ENCODE measurements at places on chromosomes 3 and 15. TPM values are rescaled to one million over a fixed set of nuclear protein-coding genes. Genes with fewer than 3 reads are reported as not detected.

DNA sequence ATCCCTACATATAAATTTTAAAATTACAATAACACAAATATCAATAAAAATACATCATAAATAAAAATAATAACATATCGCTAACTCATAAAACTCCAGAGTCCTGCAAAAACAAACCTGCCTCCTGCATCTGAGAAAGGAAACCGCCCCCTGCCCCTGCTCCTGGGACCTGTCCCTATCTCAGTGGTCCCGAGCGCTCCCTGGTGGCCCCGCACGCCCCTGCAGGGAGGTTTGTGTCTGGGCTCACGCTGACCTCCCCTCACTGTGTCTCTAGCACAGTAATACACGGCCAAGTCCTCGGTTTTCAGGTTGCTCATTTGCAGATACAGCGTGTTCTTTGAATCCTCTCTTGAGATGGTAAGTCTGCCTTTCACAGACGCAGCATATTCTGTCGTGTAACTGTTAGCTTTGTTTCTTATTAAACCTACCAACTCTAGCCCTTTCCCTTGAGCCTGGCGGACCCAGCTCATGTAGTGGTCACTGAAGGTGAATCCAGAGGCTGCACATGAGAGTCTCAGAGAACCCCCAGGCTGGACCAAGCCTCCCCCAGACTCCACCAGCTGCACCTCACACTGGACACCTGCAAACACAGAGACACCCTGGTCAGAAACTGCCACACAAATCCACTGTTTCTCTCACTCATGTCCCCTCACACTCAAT is 554.1 kb downstream of the GOLGA6L6 start:
- no peak for DNase-seq

Gene SLC24A5
- not detected for total RNA-seq

DNA sequence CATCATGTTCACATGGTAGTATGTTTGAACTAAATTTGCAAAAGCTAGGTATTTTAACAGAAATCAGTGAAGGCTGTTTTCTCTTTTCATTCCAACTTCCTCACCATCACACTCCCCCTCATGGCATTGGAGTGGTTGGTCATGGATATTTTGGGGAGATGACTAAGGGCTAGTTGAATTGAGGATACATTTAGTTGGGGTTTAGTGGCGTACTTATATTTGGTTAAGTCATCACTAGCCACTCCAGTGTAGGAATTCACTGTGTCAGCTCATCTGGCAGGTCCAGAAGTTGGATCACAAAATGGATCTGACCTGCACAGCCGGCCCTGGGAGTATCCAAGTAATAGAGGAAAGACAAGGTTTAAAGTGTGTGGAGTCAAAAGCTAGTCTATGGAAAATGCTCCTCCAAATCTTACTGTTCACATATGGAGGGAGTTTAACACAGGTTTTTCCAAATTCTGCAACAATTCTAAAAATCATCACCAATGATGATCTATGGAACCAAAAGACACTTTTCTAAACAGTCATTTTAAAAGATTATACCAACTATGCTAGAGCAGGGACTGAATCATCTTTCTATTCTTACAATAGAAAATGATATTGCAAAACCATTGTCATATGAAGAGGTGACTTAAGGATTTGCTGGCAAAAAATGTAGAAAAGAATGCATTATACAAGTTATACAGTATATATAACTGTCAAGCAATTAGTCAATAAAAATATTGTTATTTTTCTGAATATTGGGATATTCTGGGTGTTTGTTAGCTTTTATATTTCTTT is 247.8 kb upstream of the PEX5L start:
- DNase-seq, result no peak

- DNase-seq, result no peak
These were observed 8.7 kb downstream of the CTDSPL2 start for GRCh38 chr15:44435893-44436667.

GRCh38 chr3:140143367-140144069 is 208.5 kb downstream of the CLSTN2 start:
- DNase-seq, result no peak

GRCh38 chr15:82196353-82196752 is 66.2 kb downstream of the EFL1 start:
- no peak for DNase-seq

DNA sequence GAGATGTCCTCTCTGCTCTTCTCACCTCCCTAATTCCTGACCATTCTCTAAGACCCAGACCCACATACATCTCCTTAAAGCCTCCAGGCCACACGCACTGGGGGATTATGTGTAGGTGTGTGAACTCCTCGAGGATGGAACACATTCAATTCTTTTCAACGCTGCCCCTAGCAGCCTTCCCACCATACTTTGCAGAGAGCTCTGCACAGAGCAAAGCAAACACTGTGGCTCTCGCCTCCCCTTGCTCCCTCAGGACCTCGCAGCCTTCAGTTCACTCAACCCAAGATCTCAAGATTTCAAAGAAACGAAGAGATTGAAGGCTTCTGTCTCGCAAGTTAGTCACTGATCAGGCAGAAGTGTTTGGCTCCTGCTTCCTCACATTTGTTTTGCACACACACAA is 6.0 kb downstream of the ACTC1 start:
- DNase-seq, result no peak

- no peak for DNase-seq
These were observed 85.6 kb upstream of the PDZRN3 start for GRCh38 chr3:73710340-73710739.

DNA sequence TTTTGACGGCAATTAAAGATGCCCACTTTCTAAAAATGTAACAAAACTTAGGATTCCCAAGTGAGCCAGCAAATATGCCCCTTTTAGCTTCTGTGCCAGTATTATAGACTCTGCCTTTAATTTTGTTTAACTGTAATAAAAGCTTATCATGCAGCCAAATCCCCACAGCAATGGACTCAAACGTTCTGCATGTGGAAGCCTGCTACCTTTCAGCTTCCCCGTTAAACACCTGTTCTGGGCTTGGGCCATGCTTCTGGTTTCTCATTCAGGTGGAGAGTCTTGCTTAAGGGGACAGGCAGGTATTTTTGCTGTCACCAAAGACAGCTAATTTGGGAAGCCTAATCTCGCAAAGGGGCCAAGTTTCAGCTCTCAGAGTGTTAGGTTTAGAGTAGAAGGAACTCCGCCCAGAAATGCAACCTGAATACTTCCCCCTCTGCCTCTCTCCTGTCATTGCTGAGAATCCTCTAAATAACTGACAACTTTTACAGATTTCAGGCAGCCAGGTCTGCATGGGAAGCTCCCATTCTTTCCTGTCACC is 399.4 kb upstream of the ATP11B start:
- DNase-seq, result no peak

Gene CPLX3
- not detected for total RNA-seq

DNA sequence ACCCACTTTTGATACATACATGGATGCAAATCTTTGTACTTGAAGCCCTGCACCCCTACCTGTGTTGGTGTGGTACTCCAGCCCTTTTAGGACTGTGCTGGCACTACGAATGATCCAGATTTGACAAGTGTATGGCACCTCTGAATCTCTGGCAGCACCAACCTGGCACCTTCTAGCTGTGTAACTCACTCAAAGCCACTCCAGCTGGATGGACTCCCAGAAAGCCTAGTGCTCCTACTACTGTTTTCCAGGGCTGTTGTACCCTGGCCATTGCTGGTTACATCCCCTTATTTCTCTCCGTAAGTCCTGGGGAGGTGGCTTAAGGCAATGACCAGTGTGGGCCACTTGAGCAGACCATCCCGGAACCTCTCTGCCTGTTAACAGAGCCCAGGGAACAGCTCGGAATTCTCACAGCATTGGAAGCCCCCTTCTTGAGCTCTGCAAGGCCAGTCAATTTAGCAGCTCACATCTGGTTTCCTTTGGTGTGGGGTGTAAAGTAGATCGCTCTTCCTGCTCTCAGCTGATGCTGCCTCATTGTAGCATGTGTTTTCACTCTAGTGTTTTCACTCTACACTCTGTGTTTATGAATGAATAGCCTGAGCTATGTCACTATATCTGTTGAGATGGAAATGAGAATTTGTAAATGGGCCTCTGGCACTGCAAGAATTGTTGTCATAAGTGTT is 12.2 kb downstream of the CALML4 start:
- DNase-seq, result peak; percentile 83

DNA sequence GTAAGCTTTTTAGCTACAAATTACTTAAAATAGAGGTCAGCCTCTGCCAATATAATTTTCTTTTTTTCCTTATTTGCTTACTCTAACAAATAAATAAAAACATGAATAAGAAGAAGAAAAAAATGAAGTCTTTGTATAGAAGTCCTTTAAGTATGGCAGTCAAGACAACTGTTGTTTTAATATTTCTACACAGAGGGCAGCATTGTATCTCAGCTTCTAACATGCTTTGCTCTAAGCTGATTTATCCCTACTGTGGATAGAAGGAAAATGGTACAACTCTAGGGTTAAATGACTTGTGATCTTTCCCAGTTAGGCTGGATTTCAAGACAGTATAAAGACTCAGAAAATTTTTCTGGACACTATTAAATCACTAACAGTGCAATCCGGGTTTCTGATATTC is 104.3 kb upstream of the MEIS2 start:
- no peak for DNase-seq

DNA sequence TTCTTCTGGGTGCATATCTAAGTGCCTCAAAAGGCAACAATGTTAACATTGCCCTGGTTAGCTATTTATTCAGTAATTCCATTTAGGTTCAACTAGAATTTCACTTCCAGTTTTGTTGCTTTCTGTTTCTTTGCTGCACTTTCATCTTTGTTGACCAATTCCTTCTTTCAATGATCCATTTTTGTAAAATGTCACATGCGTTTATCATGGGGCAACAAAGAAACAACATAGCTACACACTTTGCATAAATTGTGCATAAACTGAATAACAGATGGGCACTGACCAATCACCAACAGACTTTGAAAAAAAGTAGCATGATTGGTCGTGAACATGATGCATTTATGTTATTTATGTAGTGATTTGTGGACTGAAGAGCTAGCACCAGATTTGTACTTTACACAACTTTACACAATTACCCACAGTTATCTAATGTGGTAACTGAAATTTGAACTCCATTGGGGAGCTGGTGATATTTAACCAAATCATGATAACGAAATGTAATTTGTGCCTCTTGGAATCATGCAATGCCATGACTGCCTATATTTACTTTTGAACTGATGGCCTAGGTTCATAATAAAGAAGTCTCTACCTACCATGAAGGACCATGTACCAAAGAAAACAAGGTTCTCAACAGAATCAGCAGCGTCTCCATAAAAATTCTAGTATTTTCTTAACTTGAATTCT is 7.1 kb upstream of the CPOX start:
- no peak for DNase-seq

DNA sequence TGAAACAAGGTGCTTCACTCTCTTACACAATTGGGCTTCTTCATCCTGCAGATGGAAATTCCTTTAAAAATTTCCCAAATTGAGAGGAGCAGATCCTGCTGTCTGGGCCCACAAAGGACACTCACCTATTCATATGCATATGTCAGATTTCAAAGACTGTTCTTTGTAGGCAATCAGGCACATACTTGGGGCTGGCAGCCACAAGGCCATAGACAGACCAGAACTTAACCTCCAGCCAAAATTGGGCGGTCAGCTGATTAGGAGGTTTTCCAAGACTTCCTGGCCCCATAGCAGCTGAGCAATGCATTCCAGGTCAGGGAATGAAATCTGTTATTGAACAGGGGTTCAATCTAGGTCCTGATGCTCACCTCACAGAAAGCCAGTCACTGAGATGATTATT is 15.0 kb upstream of the HPS3 start:
- no peak for DNase-seq

Gene TMC3
- 0.52 TPM for total RNA-seq

Gene CNTN3
- total RNA-seq, result 0.91 TPM

Gene B3GALNT1
- total RNA-seq, result 3.7 TPM

DNA sequence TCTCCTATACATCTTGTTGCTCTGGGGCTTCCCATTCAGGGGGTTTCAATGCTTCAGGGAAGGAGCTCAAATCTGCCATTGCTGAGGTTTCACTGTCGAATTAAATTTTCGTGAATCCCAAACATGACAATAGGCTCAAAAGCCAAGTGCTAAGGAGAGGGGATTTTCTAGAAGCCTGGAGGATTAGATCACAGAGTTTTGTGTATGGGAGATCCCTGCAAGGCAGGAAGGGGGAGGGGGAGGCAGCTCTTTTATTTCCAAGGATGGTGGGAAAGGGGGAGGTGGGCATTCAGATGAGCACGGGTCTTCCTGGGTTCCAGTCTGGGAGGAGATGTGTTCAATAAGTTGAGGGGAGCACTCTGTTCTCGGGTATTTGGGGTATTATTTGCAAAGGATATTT is 69.9 kb upstream of the DLG1 start:
- no peak for DNase-seq
